Fibroblast of skin of back (primary cell): ENCODE measurements at places on chromosomes 3 and 15.
A peak's percentile ranks its signal among the peaks of the same experiment; 100 is the strongest.

- peak; percentile 11 for DNase-seq
Observed at GRCh38 chr3:46276497-46277099, 34.3 kb downstream of the CCR3 start.

DNA sequence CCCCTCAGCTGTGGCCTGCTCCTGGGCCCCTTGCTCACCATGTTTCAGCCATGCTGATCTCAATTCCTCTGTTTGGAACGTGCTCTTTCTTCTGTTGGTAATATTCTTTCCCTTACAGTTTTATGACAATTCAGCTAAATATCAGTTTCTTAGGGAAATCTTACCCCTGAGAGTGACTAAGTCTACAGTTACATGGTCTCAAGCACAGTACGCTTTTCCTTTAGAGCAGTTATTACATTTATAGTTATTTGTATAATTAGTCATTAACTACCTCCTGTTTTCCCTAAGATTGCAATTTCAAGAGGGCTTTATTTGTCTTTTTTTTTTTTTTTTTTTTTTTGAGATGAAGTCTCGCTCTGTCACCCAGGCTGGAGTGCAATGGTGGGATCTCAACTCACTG, 23.5 kb downstream of the C3orf62 start:
- no peak for DNase-seq

- DNase-seq, result no peak
Observed at GRCh38 chr15:64044300-64045100, 1.8 kb downstream of the DAPK2 start.

- DNase-seq, result no peak
Observed at GRCh38 chr15:33716025-33716424, 252.3 kb upstream of the CHRM5 start.

DNA sequence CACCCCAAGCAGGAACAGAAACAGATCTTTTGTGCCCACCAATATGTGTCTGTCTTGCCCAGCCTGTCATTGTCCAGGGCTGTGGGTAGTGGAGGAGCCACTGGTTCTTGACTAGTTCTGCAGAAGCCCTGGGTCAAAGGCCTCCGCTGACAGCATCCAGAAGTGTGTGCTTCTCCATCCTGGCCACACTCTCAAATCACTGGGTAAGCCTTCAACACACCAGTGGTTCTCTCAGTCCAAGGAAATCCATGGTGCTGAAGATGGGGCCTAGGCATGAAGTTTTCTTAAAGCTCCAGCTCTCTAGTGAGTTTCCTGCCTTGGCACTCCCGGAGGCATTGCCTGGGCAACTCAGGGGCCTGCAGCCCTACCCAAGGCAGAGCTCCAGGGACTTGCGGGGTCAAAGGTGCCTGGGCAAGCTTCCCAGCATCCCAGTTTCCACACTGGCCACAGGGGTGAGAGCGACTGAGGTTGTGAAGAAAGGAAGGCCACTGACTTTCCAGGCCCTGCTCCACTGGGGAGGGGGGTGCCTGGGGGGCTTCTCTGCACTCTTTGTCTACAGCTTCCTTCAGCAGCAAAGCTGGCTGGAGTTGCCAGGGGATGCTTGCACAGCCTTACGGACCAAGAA, 37.9 kb upstream of the RPL32 start:
- DNase-seq, result no peak

- no peak for DNase-seq
Observed at GRCh38 chr3:179865861-179866505, 170.8 kb downstream of the PEX5L start.

GRCh38 chr3:65497846-65498245, 540.9 kb downstream of the MAGI1 start:
- peak; percentile 16 for DNase-seq

GRCh38 chr3:19065027-19065426, 83.3 kb upstream of the KCNH8 start:
- no peak for DNase-seq

GRCh38 chr3:24662449-24663345, 168.0 kb upstream of the THRB start:
- no peak for DNase-seq
